Activated naive CD8-positive, alpha-beta T cell treated with anti-CD3 and anti-CD28 coated beads, Interleukin-2, amount 50 U/mL, for 16 hours (primary cell): ENCODE measurements at places on chromosomes 5 and 9.

- DNase-seq, result peak; percentile 66
Measured at GRCh38 chr5:149731617-149732323, 1.7 kb downstream of the PPARGC1B start.

- no peak for DNase-seq
Measured at GRCh38 chr9:108519437-108519836, 336.3 kb downstream of the ACTL7B start.

DNA sequence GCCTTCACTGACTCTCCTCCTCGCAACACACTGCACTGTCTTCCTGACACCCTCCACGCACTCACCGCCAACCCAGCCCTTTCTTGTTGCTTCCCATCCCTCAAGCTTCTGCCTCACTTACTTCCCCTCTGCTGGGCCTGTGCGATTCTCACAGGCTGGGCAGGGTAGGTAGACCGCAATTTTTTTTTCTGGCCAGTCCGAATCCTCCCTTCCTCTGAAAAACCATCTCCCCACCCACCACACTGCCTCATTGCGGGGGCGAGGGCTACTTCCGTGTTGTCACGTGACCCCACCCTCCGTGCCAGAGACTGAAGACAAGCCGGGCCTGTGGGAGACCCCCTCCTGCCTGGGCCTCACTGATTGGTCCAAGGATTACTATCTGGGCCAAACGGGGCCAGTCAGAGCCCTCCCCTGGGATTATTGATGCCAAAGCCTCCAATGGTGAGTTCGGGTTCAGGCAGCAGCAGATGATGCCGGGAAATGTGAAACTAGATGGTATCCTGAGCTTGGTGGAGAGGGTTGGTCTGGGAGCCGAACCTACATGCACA, 73.1 kb downstream of the STK10 start:
- DNase-seq, result peak; percentile 45

GRCh38 chr9:79007701-79008483, 563.9 kb upstream of the TLE4 start:
- no peak for DNase-seq

GRCh38 chr5:173762045-173762444, 126.1 kb upstream of the CPEB4 start:
- no peak for DNase-seq

GRCh38 chr5:28710360-28710759, 1672.0 kb upstream of the CDH9 start:
- DNase-seq, result no peak

DNA sequence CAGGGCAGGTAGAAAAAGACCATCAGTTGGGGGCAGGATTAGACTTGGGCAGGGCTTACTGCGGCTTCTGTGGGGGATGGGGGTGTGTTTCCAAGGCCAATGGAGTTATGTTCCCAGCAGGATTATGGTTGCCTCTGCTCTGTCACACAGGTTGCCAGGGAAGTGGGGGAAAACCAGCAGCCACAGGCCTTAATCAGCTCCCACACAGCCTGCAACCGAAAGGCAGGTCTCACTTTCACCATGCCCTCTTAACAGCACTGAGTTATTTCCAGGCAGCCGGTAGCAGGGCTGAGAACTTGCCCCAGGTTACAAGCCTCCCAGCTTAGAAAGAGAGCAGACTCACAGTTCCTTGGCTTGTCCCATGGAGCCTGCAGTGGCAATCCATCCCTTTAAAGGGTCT, 205.5 kb downstream of the FGF10 start:
- no peak for DNase-seq

DNA sequence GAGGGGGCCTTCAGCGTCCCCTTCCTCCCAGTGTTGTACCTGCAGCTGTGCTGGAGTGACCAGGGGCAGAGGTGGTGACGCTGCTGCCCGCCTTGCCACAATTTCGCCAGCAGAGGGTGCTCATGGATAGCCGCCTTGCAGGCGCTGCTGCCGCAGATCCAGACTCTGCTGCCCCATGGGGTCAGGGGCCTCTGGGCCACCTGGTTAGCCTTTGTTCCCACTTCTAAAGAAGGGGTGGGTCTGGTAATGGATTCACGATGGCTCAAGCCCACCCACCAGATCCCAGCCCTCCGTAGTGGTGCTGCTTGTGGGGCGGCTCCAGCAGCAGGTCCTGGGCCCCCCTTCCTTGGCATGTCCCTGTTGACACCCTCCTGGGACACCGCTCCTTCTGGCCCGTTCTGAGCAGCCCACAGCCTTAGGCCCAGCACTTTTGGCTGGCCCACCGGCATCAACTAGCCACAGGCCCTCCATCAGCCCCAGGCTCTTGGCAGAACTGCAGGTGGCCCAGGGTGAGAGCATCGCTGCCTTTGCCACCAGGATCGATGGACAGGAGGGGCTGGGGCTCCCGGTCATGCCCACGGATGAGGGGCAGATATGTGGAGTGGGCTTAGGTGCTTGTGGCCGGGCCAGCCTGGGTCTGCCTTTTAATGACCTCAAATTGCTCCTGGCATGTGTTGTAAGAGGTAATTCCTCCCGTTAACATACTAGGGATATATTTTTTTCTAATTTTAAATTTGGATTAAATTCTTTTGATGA, 57.2 kb downstream of the COL5A1 start:
- no peak for DNase-seq

DNA sequence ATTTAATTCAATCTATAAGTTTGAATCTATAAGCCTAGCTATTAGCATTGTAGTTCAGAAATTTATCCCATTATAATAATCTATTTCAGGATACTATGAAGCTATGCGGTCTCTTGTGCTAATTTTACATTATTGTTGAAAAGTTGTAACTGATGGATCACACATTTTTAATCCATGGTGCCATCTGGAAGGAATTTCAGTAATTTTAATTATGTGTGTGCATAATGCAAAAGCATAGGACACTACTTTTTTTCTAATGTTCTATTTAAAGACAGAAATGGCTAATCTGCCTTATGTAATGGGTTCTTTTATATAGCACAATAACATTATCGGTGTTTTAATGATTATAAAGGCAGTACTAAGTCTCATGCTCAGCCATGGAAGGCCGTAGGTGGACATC, 90.6 kb downstream of the HOMER1 start:
- no peak for DNase-seq
